ENCODE measurements at places on chromosomes 4 and X.

DNA sequence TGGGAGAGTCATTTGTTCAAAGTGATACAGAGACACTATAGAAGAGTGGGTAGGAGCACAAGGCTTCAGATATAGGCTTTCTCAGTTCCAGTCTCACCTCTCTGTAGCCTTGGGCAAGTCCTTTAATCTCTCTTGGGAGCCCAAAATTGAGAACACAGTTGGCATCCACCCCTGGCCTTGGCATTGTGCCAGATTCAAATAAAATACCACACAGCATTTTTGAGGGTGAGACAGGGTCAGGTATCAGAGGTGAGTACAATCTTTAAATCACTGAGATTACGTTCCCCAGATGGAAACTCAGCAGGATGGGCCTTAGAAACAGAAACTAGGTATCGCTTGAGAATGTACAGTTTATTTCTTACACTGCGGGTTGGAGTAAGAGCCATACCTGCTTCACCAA is 25.2 kb upstream of the SMIM10L2A start:
- DNase-seq = no peak

- no peak for DNase-seq
These were observed 73.6 kb upstream of the PJA1 start for GRCh38 chrX:69238887-69239231.

GRCh38 chr4:34046580-34046979 is 2197.7 kb downstream of the ARAP2 start:
- no peak for DNase-seq

DNA sequence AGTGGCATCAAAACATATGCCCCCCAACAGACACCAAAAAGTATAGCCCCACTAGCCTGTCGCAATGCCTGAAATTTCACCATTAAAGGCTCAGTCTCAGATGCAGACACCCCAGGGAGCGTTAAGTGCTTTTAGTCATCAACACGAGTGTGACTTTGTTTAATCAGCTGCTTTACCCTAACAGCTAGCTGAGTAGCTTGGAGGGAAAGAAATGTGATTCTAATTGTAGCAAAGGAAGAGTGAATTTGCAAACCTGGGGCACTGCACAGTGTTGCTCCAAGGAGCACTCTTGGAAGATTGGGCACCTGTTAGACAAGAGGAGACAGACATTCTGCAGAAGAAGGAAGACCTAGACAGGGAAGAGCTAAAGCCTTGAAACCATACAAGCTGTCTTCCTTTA is 145.1 kb downstream of the BEND2 start:
- no peak for DNase-seq

DNA sequence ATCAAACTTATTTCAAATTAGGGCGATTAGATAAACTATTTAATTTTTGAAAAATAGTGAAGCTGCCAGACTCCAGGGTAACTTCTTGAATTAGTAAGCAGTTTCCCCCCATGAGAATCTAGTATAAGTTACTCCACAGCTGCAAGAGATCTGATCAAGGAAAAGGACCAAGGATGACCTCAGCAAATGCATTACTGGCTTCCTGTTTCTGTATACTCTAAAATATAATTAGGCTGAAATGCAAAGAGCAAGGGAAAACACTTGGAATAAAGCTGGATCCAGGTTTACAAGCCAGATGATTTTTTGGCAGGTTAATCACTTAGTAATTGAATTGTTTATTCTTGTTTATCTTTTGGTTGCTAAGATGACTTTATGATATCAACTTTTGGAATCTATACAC is 13.4 kb upstream of the P2RY10 start:
- DNase-seq = no peak

GRCh38 chrX:153226344-153227185 is 47.5 kb downstream of the MAGEA1 start:
- DNase-seq = no peak

- DNase-seq = no peak
These were observed 25.7 kb downstream of the GPM6B start for GRCh38 chrX:13791145-13791544.

DNA sequence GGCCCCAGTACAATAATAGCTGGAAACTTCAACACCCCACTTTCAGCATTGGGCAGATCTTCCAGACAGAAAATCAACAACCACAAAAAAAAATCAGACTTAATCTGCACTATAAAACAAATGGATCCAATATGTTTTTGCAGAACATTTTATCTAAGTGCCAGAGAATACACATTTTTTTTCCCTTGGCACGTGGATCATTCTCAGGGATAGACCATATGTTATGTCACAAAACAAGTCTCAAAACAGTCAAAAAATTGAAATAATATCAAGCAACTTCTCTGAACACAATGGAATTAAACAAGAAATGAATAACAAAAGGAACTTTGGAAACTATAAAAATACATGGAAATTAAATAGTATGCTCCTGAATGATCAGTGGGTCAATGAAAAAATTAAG is 576.3 kb downstream of the PCDH19 start:
- DNase-seq = no peak

- no peak for DNase-seq
These were observed 153.2 kb upstream of the RPL34 start for GRCh38 chr4:108466936-108467902.

- no peak for DNase-seq
These were observed 391.5 kb upstream of the IGFBP7 start for GRCh38 chr4:57501720-57502119.

GRCh38 chrX:143683486-143683885 is 37.1 kb downstream of the SPANXN2 start:
- no peak for DNase-seq

DNA sequence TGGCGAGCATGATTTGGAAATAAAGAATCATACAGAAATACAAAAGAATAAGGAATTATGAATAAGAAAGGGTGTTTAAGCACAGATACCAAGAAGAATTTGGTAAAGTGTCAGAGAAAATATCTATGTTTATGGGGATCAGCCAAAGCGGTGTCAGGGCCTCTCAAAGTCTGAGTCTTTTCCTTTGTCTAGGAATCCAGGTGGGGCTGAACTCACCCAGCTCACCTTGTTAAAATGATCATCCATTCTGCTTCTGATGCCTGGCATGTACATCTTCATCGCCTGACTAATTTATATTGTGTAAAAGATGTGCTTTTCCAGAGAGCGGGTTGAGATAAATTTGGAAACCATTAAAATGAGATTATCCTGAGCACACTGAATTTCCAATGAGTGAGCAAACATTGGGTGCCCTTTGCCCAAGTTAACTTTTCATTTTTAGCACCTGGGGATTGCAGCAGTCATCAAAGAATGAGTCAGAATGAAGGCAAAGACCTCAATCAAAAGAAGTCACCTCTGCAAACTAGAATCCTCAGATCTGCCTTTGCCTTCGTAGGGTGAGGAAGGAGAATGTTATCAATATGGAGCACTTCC is 141.9 kb upstream of the ANXA3 start:
- DNase-seq = no peak

GRCh38 chr4:133129237-133129636 is 19.9 kb upstream of the PCDH10 start:
- DNase-seq = no peak

- no peak for DNase-seq
These were observed 53.5 kb downstream of the FABP2 start for GRCh38 chr4:119268466-119268865.

- DNase-seq = no peak
These were observed 23.4 kb downstream of the SMS start for GRCh38 chrX:21963731-21964405.

DNA sequence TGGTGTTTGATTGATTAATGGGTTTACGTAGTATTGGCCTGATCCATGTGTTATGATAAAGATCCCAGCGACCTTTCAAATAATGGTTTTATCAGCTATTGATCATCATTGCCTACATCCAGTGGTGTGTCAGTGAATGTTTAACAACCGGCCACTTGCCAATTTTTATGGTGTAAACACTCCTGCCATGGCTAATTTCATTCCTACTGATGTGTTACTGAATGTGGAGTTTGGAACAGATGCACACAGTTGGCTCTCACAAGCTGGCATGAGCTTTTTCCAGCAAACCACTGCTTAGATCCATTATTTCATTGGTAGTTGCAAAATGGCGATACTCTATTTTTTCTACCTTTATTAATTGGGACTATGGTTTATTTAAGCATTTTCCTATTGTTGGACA is 139.9 kb downstream of the REPS2 start:
- no peak for DNase-seq

- no peak for DNase-seq
These were observed 24.4 kb downstream of the CLDN22 start for GRCh38 chr4:183295711-183296110.

Measured in activated T-cell treated with anti-CD3 and anti-CD28 coated beads for 24 hours (primary cell).